Stomach (tissue), 19 donors: ENCODE measurements at places on chromosomes 11 and 22. TPM values are rescaled to one million over a fixed set of nuclear protein-coding genes. Genes with fewer than 3 reads are reported as not detected.

DNA sequence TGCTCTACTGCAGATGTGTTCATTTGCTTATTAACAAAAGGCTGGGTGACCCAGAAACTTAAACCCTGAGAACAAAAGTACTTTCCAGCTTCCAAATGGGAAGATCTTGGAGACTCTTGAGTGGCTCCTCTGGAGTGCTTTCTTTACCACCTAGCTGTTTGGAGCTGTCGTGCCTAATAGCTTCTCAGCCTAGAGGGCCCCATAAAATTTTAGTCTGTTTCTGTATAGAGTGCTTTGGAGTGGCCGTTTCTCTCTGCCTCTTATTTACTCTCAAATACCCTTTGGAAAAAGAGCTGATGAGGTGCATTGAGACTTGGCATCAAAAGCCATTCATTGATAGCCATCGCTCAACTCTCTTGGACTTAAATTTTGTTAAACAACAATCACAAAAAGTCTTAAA lies 50.7 kb downstream of the ZNRF3 start:
- DNase-seq = no peak

MUC2 gene
- 1,040 TPM for total RNA-seq

SCGB1A1 gene
- not detected for total RNA-seq

GSTT2 gene
- total RNA-seq = not detected

DNA sequence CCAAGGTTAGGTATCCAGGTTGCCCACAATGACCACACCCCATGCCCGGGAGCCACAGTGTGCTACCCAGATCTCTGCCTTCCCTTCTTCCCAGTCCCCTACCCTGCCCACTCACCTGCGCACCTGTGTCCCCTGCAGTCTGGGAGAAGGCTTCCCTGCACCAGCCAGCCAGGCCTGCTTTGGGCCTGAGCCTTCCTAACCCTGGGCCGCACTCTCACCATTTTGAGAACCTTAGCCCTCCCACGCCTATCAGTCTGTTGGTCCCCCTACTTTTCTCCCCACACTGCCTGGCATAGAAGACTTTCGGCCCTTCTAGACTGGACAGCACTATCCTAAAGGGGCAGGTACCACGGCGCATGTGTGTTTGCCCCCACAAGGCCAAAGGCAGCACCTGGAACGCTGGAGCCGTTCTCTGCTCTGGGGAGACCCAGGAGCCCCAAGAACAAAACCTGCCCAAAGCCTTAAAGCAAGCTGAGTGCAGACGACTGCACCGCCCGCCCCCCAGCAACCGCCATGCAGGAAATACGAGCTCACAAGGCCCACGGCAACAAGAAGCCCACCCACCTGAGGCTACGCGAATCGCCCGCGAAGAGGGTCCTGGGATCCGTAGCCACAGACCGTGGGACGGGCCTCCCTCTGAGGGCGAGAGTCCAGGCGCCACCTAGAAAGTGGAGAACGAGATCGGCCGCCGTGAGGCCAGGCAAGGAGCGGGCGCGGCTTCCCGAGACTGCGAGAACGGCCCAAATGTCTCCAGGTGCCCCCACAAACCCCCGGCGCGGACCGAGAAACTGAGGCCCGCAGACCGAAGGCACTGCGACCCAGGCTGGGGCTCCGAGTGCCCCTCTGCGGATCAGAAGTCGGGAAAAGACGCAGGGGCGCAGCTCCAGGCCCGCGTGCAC lies 546 bp downstream of the GNB1L start:
- peak; percentile 25 for DNase-seq

DNA sequence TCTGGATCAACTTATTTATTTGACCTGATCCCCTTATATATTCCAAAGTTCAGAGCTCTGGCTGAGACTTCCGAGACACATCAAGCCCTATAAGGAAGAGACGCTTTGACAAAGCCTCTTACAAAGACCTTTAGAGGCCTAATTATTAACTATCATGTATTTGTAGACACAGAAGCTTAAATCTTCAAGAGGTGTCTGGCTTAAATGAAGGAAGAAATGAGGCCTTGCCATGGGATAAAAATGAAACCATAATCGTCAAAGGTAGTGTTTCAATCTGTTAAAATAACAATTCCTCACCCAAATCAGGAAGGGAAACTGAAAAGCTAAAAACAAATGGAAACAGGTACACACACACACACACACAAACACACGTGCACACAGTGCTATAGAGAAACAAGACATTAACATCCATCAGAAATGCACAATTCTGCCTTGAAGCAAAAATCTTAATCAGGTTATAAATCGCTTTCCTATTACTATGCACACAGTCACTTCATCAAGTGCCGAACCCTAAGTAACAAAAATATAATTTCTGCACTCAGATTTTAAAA lies 50.2 kb downstream of the PITPNB start:
- no peak for DNase-seq

DNA sequence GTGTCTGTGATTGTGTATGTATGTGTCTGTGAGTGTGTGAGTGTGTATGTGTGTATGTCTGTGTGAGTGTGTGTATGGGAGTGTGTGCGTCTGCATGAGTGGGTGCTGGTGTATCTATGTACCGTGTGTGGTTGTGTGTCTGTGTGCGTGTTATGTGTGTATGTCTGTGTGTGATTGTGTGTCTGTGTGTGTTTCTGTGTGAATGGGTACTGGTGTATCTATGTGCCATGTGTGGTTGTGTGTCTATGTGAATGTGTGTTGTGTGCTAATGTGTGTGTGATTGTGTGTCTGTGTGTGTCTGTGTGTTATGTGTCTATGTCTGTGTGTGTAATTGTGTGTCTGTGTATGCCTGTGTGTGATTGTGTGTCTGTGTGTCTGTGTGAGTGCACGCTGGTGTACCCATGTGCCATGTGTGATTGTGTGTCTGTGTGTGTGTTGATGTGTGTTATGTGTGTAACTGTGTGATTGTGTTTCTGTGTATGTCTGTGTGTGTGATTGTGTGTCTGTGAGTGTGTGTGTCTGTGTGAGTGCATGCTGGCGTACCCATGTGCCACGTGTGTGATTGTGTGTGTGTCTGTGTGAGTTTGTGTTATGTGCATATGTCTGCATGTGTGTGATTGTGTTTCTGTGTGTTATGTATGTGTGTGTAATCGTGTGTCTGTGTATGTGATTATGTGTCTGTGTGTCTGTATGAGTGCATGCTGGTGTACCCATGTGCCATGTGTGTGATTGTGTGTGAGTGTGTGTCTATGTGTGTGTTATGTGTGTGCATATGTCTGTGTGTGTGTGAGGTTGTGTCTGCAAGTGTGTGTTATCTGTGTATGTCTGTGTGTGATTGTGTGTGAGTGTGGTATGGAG lies 6.8 kb upstream of the CACNA1I start:
- no peak for DNase-seq

GRCh38 chr11:81072273-81072672 lies 1631.4 kb upstream of the TENM4 start:
- no peak for DNase-seq

PRRG4 gene
- 8.4 TPM for total RNA-seq

GRCh38 chr11:66080055-66080817 lies 10.2 kb downstream of the PACS1 start:
- DNase-seq = peak; percentile 51

- no peak for DNase-seq
Observed at GRCh38 chr11:90630176-90630575, 407.3 kb upstream of the CHORDC1 start.

DNA sequence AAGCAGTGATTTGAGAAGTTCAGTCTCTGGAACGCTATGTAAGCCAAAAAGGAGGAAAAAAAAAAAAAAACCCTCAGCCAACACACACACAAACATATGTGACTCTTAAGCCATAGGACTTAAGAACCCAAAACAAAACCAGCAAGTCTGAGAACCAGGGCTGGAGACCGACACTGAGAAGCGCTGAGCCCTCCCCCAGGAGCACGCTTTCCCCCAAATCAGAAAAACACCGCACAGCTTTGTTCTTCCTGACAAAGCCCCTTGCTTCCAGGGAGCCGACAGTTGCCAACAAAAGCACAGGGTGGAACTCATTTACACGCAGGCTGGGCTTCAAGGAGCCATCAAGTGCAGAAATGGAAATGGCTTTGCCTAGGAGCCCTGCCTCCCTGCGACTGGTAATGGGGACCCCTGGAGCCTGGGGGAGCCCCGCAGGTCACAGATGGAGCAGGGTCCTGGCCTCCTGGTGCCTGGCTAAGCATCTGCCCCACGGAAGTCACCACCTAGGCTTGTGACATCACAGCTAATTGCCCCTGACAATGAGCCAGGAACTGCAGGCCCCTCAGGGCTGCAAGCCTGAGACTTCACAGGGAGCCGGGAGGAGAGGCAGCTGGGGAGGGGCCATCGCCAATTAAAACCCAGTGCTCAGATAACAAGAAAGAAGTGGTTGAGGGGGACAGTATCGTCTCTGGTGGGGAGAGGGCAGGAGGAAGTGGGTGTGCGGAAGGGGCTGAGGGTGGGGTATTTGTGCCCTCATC lies 66.9 kb downstream of the NFAM1 start:
- DNase-seq = no peak

DNA sequence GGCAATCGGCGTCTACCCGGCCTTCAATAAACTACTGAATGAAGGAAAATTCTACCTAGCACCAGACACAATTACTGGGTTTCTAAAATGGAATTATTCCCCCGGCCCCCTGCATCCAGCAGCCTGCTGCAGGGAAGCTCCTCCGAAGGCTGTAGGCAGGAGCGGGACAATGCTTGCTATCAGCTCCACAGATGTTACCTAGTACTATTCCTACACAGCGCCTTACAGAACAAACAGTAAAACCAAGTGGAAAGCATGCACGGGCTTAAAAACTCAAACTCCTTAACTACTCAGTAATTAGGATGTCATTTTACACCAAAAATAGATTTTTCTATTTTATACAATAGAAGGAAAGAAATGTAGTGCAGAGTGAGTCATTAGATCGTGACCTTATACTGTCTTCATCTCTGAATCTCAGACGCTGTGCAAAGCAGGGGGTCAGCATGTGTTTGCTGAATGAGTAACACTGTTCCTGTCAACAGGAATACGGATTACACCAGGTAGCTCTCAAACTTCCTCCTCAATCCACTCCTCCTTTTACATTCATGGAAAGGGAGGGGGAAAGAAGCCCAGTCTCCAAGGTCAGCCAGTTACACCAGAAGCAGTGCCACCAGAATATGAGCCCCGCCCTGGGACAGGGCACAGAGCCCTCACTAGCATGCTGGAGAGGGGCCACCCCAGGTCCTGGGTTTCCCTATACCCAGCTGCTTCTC lies 74.9 kb downstream of the PACSIN2 start:
- DNase-seq = peak; percentile 69

GRCh38 chr11:70511345-70511744 lies 113.0 kb downstream of the CTTN start:
- no peak for DNase-seq

- DNase-seq = no peak
Observed at GRCh38 chr22:18994701-18995326, 58.7 kb upstream of the PRODH start.

GRCh38 chr11:2542406-2542805 lies 97.6 kb downstream of the KCNQ1 start:
- no peak for DNase-seq

FIBIN gene
- total RNA-seq = 42.6 TPM

GRCh38 chr11:72098741-72099140 lies 4.4 kb downstream of the LAMTOR1 start:
- DNase-seq = no peak

- no peak for DNase-seq
Observed at GRCh38 chr11:63931876-63932275, 6.9 kb upstream of the NAA40 start.

SCN4B gene
- total RNA-seq = 2.2 TPM

GRCh38 chr11:130675371-130675821 lies 227.0 kb downstream of the ADAMTS15 start:
- DNase-seq = no peak

GRCh38 chr11:7524462-7525235 lies 10.8 kb downstream of the PPFIBP2 start:
- DNase-seq = no peak

GRCh38 chr11:109994907-109995306 lies 98.3 kb upstream of the ZC3H12C start:
- no peak for DNase-seq

DNA sequence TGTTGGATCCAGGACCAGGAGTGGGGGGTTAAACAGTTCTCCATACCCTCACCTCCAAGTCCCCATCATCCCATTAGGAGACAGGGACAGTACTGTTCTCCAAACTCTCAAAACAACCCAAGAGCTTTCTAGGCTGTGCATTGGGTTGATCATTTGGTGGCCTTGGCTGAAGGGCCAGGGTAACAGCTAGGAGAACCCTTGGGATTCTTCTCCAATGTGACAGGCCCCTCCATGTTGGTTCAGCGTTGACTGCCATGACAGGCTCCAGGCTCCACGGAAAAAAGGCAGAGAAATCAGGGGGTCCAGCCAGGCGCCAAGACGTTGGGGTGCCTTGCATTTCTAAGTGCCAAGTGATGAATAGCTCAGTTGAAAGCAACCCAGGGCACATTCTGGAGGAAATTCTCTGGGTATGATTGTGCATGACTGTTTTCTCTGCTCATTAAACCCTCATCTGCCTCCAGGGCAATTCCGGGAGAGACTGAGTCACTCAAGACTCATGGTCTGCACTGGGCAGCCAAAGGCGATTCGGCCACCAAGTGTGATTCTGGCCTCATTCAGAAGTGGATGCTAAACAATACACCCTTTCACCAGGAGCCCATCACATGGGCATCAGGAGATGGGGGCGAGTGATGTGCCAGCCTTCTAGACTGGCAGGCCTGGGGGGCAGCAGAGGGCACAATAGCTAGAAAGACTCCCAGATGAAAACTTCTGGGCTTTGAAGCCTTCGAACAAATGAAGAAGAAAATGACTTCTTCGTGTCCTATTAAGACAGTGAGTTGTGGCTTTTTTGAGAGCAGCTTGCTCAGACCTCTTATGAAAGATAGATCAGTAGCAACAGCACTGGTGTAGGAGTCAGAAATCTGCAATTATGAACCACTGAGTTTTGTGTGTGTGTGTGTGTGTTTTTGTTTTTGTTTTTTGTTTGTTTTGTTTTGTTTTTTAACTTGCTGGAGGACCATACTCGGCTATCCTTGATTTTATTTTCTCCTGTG lies 27.7 kb downstream of the CD44 start:
- peak; percentile 39 for DNase-seq

DNA sequence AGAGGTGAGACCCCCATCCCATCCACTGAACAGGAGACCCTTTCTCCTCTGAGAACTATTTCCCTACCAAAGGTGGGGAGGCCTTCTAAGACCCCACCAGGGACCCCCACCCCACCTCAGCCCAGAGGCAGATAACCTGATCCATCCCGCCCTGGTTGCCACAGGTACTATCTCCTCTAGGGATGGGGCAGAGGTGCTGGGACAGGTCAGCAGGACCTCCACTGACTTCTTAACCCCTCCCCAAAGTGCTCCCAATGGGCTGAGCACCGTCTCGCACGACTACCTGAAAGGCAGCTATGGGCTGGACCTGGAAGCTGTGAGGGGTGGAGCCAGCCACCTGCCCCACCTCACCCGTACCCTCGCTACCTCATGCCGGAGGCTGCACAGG lies 4.3 kb downstream of the INPPL1 start:
- no peak for DNase-seq

DNA sequence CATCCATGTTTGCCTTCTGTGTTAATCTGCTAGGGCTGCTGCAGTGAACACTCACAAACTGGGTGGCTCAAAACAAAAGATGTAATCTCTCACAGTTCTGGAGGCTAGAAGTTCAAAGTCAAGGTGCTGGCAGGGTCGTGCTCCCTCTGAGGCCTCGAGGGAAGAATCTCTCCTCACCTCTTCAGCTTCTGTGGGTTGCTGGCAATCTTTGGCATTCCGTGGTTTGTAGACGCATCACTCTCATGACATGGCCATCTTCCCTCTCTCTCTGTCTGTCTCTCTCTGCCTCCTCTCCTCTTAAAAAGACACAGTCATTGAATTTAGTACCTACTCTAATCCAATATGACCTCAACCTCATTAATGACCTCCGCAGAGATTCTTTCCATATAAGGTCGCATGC lies 78.8 kb downstream of the TSPAN18 start:
- no peak for DNase-seq
